ENCODE measurements at places on chromosomes 4 and X.

- DNase-seq: no peak
Measured at GRCh38 chr4:7703688-7704087, 236.0 kb downstream of the AFAP1 start.

- DNase-seq: no peak
Measured at GRCh38 chr4:48299560-48299959, 29.9 kb upstream of the TEC start.

- DNase-seq: no peak
Measured at GRCh38 chrX:110803506-110803905, 7.9 kb upstream of the CHRDL1 start.

GRCh38 chr4:6120361-6120760 lies 80.0 kb downstream of the JAKMIP1 start:
- DNase-seq: no peak

GRCh38 chr4:1234309-1234695 lies 14.6 kb downstream of the CTBP1 start:
- DNase-seq: no peak
